ENCODE measurements at places on chromosomes 6 and 20. TPM values are rescaled to one million over a fixed set of nuclear protein-coding genes. Genes with fewer than 3 reads are reported as not detected.

Gene DSN1
- 42.4 TPM for total RNA-seq

- no peak for DNase-seq
These were observed 31.8 kb upstream of the ZNF133 start for GRCh38 chr20:18256440-18257090.

Gene TMC2
- total RNA-seq = not detected

- DNase-seq = no peak
These were observed 9.2 kb upstream of the EFHC1 start for GRCh38 chr6:52410979-52411378.

DNA sequence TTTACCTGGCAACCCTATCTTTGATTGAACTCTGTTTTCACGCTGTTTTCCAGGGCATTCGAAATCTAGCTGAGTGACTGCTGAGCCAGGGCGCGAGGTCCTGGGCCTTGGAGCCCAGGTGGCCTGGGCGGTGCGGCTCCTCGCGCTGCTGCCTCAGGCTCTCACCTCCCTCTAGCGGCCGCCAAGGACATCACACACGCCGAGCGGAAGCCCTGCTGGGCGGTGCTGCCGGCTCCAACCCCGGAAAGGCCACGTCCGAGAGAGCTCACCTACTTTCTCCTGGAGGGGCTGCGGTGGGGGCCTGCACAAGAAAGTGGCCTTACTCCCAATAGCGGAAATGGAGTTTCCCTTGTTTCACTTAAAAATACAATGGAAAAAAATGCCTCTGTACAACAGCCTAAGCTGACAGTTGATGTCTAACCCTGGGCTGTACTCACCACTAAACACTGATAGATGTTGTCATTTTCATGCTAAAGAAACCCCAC, 77.7 kb downstream of the ELOVL4 start:
- DNase-seq = peak; percentile 53

DNA sequence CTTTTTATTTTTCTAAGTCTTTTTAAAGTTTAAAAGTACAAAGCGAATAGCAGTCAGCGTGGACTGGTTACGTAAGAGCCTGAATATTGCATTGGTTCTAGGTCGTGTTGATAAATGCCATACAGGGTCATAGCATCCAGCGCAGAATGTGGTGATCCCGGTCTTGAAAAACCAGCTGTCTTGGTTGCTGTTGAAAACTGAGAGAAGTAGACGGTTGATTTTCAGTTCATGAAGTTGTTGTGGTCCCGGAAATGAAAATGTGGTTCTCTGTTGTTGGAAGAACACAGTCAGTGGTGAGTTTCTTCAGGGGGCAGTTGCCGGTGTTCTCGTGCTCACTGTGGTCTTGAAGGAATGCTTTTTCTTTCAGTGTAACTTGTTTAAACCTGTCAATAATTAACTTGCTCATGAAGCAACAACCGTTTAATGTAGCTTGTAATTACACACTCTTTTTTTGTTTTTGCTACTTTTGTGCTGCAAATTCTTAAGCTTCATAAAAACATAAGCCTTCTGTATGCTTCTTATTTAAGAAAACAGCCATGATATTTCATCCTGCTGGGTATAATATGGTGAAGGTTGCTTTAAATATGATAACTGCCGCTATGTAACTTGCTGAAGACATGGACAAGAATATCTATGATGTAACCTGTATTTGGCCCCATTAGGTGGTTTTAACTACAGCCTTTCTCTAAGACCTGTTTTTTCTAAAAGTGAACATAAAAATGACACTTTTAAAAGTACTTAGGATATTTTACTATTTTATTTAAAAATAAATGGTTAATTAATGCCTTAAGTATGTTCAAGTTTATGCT, 64.8 kb upstream of the KIF25 start:
- DNase-seq = no peak

DNA sequence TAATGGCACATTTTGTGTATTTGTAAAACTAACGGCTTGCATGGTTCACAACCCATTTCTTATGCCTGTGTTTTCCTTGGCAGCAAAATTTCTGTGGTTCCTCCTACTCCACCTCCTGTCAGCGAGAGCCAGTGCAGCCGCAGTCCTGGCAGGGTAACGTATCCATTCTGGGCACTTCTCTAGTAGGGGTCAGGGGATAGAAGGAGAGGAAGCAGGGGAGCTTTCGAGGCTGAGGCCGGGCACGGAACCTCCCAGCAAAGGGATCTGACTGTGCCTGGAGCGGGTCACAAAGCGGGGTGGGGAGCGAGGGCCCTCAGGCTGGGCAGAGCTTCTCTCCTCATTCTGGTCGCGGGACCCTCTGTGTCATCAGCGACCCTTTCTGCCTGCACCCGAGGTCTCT, 58.4 kb downstream of the SYTL3 start:
- peak; percentile 36 for DNase-seq

Gene KCNK16
- not detected for total RNA-seq

Gene CST7
- total RNA-seq = not detected

- no peak for DNase-seq
These were observed 1.3 kb downstream of the ZNF76 start for GRCh38 chr6:35260591-35261570.

GRCh38 chr20:21106171-21107017, at the start of gene LINC00237:
Gene LINC00237, minus strand, starts transcription at chr20:21106358.
- DNase-seq = no peak

DNA sequence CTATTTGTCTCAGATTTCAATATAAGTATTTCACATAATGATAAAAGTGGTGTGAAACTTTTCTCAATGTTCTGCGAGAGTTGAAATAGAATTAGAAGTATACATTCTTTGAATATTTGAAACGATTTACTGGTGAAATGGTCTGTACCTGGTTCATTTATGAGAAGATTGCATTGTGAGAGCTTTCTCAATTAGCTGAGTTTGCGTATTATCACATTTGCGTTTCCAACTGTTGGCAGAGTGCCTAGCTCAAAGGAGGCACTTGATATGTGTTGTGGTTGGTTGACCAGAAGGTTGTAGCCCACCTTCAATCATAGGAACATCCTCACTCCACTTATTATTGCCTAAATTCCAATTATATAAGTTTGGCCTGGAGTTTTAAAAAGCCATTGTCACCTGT, 58.8 kb upstream of the EXOC2 start:
- no peak for DNase-seq

Gene SLC13A3
- 0.17 TPM for total RNA-seq

Gene SYCP2
- total RNA-seq = 0.71 TPM

Gene LGSN
- total RNA-seq = 0.11 TPM

GRCh38 chr6:72739368-72739779, 117.5 kb downstream of the KCNQ5 start:
- no peak for DNase-seq

DNA sequence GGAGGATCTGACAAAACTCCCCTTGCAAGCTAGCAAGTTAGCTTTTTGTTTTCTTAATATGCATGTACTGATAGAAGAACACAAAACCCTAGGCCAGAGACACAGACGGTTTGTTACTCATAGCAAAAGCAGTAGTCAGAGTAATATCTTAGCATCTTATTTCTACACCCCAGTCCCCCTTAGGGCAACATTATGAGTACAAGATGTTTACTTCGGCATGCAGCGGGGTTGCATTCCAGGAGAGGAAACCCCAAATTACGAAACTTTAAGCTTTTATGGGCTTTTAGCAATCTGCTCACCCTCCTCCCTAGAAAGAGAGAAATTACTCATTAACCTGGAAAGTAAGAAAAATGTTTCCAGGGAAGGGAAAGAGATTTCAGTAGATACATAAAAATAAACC, 1286.9 kb downstream of the EPHA7 start:
- DNase-seq = peak; percentile 59

DNA sequence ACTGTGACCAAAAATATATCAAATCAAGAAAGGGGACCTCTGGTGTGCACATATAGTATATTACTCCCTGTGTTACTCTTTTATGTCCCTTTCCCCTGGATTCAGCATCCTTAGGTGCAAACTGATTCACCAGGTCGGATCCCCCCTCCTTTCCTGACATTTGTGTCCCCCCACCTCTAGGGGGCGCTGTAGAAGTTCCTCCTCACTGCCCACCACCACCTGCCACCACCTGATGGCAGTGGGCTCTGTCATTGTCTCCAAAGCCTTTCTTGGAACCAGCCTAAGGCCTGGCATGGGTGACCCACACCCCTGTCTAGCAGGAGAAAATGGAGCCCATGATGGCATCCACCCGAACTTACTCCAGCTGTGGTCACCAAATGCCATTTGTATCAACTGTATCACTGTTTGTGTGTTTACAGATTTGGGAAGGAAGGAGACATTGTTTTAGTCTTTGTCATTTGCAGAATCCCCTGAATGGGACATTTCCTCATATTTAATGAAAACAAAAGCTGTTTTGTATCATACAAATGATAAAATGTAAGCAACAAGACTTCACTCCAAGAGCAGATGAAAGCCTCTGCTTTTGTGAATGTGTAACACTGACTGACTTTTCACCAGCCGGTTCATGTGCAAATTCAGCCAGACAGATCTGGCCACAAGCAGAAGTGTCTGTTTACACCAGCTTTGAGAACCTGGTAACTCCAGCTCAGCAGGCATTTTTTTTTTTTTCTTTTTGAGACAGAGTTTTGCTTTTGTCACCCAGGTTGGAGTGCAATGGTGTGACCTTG, 66.2 kb downstream of the ARMC2 start:
- no peak for DNase-seq

Gene CDH4
- total RNA-seq = 0.98 TPM

Gene ASIP
- total RNA-seq = not detected

- DNase-seq = no peak
These were observed 186.8 kb downstream of the PRL start for GRCh38 chr6:22110061-22110460.

Gene ZFP57
- total RNA-seq = not detected

GRCh38 chr6:11631008-11631407, 93.5 kb downstream of the TMEM170B start:
- no peak for DNase-seq

DNA sequence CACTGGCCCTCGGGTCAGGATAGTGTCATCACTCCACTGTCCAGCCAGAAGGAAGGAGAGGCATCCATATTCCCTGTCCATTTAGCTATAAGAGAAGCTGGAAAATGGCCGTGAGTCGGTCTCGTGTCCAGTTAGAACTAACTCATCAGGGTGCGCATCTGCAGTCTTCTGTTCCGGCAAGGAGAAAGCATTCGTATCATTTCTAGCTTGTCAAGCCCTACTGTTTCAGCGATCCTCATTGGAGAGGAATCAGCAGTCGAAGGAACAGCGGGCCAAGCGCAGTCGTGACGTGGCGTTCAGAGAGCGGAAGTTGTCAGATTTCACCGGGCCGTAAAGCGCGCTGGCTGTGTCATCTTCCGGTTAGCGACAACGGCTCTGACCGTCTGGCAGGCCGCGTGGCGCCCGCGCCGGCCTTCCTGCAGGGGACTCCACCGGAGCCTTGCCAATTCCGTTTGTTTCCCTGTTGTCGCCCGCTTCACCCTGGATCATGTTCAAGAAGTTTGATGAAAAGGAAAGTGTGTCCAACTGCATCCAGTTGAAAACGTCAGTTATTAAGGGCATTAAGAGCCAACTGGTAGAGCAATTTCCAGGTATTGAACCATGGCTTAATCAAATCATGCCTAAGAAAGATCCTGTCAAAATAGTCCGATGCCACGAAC, 32.9 kb downstream of the HM13 start:
- peak; percentile 88 for DNase-seq

GRCh38 chr20:29740951-29741593, 1516.4 kb upstream of the DEFB115 start:
- no peak for DNase-seq

DNA sequence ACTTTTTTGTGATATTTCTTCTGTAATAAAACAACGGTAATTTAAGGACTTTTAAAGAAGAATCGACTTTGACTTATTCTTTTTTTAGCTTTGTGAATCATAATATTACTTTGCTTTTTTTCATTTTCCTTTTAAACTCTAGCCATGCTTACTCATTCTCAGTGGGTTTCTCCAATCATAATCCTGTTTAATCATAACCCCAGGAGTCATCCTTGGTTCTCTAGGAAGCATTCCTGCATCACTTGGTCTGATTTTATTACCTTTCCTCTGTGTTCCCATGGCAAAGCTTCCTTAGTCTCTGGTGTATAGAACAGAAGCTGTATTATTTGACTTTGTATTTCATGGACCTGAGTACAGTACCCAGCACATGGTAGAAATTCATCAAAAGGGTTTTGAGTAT, 223.5 kb downstream of the CDKAL1 start:
- peak; percentile 83 for DNase-seq

Gene COL10A1
- total RNA-seq = 1.4 TPM

- no peak for DNase-seq
These were observed 1.8 kb upstream of the SLC17A9 start for GRCh38 chr20:62950741-62951140.

DNA sequence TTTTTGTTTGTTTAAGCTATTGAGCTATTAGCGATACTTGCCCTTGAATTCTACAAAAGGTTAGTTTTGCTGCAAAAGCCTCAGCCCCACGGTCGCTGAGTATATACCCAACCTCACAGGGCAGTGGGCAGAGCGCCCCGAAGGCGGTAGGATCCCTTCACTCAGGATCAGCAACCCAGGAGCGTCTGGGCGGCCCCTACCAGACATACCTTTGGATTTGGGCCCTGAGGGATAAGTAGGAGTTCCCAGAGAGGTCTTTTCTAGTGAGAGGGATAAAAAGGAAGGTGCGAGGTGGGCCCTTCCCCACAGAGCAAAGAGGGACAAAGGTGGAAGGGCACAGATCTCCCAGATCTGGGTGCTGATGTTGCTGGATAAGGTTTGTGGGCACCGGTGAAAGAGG, 6.1 kb downstream of the SASH1 start:
- no peak for DNase-seq

Gene SLPI
- total RNA-seq = not detected

DNA sequence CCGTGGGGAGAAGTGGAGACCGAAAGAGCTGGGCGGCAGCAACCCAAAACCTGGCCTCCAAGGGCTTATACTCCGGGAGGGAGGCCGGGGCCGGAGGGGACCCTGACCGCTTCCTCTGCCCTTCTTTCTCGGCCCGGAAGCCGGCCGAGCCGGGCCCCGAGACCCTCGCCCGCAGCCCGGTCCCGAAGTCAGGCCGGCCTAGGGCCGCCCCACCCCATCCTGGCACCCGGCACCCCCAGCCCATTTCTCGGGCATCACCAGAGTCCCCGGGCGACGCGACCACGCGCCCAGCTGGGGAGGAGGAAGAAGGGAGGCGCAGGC, 572 bp upstream of the ZDHHC14 start:
- no peak for DNase-seq

GRCh38 chr20:59810449-59811187, 122.8 kb downstream of the SYCP2 start:
- DNase-seq = no peak

DNA sequence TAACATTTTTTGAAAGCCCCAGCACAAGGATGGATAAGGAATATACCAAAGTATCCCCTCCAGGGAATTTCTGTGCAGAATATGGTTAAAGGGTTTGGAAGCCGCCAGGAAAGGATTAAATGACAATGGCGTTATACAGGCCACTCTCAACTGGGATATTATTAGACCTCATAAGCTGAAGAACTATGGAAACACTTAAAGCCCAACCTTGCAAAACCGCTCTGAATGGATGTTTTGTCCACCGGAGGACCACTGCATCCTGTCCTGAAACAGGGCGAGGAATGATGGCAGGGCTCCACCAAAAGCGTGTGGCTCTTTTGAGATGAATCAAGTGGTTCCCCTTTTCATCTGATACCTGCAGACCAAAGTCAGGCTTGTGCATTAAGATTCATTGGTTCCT, 32.4 kb downstream of the NFATC2 start:
- no peak for DNase-seq

Data from LHCN-M2 (cell line).